Stimulated activated naive CD4-positive, alpha-beta T cell treated with Interleukin-2 at 50 U/mL for 16 hours (primary cell): ENCODE measurements at places on chromosomes 12 and 14.
A peak's percentile ranks its signal among the peaks of the same experiment; 100 is the strongest.

GRCh38 chr12:96448300-96448699 lies 41.1 kb upstream of the CFAP54 start:
- DNase-seq, result no peak

DNA sequence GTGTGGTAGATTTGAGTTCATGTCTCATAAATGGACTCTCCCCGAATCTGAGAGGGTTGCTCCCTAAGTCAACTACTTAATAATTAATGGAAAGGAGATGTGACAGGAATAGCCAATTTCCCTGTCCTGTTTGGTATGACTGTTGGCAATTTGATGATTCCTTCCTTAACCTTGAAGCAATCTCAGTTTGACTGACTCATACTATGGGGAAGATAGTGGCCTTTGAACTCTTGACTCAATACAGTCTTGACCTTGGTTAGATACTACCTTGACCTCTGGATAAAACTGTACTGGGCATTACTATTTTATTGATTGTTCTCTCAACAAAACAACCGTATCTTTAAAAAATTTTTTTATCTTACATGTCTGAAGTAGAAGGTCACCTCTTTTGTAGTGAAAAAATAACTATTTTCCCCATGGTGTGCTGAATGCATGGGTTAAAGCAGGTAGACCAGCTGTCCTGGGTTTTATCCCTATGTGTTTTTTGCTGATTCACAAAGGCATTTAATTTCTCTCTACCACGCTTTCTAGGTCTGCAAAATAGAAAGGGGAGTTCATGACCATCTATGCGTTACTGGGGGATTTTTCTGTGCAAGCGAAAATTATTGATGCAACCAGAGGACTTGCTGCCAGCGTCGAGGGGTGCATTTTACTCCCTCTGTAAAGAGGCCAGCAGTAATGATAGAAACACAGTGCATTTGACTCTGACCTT lies 80.1 kb downstream of the ETV6 start:
- DNase-seq, result no peak

DNA sequence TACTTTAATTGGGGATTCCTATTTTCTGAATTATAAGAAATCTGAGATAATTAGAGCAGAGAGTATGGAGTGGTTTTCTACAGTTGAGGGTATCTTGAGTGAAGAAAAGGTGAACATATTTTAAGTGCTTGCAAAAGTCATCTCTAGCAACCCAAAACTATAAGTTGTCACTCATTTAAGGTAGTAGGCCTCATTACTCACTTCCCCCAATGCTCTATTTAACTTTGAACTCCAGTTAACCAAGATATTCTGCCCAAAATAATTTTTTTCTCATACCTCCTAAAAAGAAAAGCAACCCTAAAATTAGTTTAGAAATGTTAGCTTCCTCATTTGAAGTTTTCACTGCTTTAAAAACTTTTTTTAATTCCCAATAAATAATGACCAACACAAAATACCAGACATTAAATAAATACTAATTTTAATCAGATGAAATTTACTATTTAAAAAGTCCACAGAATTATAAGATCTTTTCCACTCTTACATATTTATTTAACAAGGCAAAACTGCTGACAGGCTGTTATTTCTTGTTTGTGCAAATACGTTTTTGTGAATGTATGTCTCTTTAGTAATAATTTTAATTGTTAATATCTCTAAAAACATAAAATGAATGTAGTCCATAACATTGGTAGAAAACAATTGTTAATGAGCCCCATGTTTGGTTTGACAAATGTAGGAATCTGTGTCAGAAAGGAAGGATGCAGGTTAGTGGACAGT lies 47.8 kb downstream of the VRK1 start:
- DNase-seq, result no peak

DNA sequence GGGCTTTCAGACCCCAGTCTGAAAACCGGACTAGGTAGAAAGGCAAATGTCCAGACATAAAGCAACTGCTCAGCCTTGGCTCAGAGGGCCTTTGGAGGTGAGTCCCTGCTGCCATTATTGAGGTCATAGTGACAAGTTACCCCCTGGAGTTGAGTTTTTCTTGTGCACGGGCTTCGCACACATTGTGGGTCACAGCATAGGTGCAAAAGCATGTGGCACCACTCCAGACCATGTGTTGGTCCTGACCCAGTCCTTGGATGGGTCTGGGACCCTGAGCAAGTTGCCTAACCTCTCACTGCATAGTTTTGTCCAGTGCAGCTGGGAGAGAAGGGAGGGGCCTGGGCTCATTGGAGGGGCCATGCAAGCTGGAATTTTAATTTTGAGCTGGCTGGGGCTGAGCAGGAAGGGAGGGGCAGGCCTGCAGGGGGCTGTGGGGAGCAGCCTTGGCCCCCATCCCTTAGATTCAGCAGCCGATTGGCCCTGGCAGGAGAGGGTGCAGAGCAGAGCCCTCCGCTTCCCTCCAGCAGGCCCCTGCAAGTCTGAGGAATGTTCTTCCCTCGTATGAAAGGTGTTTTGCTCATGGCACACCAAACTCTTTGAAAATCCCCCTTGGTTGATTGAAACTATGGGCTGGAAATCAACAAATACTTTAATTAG lies 4.2 kb upstream of the KRT5 start:
- DNase-seq, result no peak

DNA sequence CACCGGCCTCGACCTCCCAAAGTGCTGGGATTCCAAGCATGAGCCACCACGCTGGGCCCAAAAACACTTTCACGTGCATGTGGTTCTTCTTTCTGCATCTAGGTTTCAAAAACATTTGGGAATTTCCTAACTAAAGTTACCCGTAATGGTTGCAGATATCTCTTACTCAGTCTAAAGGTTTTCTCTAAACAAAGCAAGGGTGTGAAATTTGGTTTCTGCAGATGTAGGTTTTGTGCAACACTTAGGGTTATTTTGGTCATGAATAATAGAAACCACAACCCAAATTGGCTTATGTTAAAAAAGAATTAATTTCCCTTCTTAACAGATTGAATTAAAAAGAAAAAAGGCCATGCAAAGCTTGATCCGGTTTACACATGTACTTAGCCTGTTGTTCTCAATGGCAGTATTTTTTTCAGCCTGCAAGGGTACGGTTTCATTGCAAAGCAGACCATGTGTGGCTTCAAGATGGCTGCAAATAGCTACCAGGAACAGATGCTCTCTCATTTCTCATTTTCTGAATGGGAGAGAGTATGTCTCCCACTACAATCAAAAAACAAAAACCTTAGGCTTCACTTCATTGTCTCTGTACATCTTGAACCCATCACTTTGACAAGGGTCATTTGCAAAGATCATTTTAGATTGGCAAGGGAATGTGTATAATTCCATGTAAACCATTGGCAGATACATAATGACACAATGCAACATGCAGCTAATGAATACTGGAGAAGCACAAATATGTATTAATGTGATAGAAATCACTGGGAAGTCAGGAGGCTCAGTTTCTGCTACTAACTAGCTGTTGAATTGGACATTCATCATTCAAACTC lies 491.2 kb upstream of the FLRT2 start:
- no peak for DNase-seq

DNA sequence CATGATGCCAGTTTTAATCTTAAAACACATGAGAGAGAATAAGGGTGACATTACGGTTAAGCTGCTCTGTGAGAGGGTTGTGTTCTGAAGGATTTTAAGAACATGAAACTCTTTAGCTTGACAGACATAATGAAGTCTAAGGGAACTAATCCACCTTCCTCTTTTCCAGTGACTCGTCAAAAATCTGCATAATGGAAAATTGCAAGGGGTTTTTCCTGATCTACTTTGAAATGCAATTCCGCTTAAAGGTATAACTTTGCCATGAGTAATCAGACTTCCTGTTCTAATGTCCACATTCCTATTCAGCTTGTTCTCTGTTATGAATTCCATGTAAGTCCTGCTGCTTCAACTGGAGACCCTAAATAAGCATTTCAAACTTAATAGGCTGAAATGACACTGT lies at the start of gene ZNF705A:
ZNF705A (plus strand) TSS at position 171 of the 400 bp plus-strand sequence. CDS start 15,611 bp downstream, outside the sequence.
- DNase-seq, result no peak

GRCh38 chr12:25377469-25378177 lies 126.9 kb upstream of the KRAS start:
- DNase-seq, result peak; percentile 9

GRCh38 chr12:104063712-104064030 lies 660 bp upstream of the HCFC2 start:
- DNase-seq, result no peak

DNA sequence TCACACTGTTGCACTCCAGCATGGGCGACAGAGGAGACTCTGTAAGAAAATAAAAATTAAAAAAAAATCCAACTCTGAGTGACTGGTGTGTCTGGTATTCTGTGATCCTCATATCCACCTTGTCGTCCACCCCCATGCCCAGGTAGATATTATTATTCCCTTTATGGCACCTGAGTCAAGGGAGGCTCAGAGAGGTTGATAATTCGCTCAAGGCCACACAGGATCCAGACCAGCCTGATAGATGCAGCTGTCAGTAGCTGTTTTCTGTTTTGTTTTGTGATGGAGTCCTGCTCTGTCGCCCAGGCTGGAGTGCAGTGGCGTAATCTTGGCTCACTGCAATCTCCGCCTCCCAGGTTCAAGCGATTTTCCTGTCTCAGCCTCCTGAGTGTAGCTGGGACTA lies 14.8 kb upstream of the FAM222A start:
- no peak for DNase-seq

- no peak for DNase-seq
Observed at GRCh38 chr14:69285661-69286255, 25.8 kb downstream of the GALNT16 start.

GRCh38 chr12:122042910-122043309 lies 21.2 kb downstream of the BCL7A start:
- no peak for DNase-seq

DNA sequence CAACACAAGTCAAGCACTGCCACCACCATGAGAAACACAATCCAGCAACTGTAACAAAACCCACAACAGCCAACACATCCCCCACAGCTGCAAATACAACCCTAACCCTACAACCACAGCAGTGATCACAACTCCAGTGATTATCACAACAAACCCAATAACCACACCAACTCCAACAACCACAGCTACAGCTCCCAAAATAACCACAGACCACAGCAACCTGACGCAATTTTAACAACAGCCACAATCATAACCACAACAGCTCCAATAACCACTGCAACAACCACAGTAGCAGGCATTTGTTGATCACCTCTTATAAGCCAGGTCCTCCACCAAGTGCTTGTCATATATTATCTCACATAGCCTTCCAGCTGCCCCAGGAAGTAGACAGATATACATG lies 42.2 kb upstream of the FAM181A start:
- DNase-seq, result no peak

GRCh38 chr14:30064454-30064853 lies 136.8 kb upstream of the PRKD1 start:
- DNase-seq, result no peak

GRCh38 chr14:68638141-68638999 lies 154.5 kb downstream of the ZFP36L1 start:
- no peak for DNase-seq

GRCh38 chr12:109789526-109790048 lies 43.6 kb downstream of the TRPV4 start:
- DNase-seq, result no peak

GRCh38 chr14:60757567-60758002 lies 23.0 kb downstream of the MNAT1 start:
- no peak for DNase-seq

- DNase-seq, result no peak
Observed at GRCh38 chr14:39232554-39233415, 930 bp upstream of the MIA2 start.

- no peak for DNase-seq
Observed at GRCh38 chr14:60166142-60166541, 944 bp upstream of the DHRS7 start.

DNA sequence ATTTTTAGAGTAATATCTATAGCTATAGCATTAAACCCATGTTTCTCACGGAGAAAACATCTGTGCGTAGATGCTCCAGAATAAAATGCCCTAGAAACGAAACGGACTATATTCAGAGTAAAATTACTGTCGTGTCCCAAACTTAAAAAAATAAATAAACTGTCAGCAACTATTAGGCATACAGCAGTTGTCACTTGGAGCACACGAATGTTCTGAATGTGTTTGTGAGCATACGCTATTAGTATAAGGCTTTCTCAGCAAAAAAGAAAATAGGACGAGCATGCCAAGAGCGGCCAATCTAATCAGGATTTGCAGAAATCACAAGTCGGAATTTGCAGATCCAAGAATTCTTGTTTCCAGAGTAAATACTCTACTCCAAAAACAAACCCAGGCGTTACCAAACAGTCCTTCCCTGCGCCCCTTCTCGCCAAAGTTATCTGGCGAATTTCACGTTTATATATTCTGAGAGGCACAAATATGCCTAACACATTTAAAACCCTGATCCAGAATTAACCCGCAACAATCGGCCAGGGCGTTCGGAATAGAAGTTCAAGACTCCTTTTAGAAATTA lies 836 bp downstream of the PTPN21 start:
- no peak for DNase-seq

DNA sequence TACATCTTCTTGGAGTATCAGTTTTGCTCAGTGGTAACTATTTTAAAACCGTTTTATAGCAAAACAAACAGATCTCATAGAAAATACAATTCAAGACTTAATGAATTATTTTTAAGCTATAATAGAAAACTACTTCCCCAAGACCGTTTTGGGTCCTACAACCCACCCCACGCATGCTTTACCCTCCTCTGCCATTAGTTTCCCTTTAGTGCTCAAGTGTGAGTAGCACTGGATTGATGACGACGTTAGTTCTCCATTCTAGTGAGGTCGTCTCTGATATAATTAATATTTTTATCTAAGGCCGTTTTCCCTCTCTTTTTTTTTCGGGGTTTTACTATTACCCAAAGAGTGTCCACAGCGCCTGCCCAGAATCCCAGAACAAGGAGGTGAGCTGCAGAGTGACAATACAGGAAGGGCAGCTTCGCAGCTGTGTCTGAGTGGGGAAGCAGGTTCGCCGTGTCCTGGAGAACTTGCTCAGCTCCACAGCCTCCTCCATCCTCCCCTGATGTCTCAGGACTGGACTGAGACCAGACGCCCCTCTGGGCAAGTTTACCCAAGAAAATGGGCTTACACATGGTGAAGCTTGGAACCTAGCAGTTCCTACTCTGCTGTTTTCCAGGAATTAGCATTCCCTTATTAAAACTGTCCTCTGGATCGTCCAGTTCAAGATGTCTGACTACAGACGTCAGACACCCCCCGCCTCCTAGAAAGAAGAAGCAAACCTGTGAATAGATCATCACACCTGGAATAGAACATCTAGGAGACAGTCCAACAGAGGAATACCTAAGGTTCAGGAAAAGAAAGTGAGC lies 31.9 kb upstream of the MON2 start:
- DNase-seq, result no peak

- DNase-seq, result no peak
Observed at GRCh38 chr12:66491853-66492252, 187.0 kb downstream of the GRIP1 start.

DNA sequence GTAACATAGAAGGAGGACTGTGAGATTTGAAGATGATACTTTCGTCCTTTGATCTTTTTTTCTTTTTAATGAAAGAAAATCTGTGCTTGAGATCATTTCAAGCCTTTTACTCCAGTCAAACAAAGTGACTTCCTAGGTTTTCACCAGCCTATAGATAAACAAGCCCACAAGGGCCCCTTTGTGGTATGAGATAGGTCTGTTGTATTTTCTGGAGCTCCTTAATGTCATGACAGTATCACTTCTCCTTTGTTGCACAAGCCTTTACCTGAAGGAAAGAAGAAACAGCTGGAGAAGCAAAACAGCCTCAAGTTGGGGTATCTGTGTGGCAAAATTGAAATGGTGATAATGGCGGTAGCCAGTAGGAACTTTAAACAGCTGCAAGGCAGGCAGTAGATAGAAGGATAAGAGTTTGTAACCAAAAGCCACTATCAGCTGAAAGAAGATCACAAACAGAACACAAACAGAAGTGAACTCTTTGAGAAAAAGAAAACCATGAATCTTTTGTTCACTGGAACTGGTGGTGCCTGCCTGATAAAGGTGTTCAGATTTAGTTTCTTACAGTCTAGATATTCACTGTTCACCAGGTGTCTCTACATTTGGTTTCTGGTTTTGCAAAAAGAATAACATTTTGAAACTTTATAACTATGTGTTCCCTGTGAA lies 96.8 kb downstream of the LGR5 start:
- DNase-seq, result no peak
